CD4-positive, alpha-beta T cell treated with Interferon gamma for 1 hour (primary cell): ENCODE measurements at places on chromosomes 2 and 18.

GRCh38 chr2:172230889-172231401 is 128.2 kb upstream of the DLX2 start:
- no peak for DNase-seq

DNA sequence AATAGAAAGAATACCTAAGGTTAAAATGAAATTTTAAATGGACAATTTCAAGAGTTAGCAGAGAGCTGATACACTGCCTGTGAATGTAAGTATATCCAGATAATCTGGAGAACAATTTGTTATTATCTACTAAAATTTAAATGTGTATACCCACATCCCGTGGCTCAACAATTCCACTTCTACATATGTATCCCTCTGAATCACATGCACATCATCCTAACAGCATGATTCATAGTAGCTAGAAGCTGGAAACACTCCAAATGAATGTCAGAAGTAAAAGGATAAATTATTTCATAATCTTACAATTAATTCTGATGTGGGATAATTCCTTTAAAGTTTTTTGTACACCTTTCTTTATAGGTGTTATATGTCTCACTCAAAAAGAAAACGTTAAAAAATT is 87.9 kb downstream of the CNTNAP5 start:
- DNase-seq: no peak

GRCh38 chr2:229133155-229133772 is 137.8 kb downstream of the PID1 start:
- DNase-seq: no peak

DNA sequence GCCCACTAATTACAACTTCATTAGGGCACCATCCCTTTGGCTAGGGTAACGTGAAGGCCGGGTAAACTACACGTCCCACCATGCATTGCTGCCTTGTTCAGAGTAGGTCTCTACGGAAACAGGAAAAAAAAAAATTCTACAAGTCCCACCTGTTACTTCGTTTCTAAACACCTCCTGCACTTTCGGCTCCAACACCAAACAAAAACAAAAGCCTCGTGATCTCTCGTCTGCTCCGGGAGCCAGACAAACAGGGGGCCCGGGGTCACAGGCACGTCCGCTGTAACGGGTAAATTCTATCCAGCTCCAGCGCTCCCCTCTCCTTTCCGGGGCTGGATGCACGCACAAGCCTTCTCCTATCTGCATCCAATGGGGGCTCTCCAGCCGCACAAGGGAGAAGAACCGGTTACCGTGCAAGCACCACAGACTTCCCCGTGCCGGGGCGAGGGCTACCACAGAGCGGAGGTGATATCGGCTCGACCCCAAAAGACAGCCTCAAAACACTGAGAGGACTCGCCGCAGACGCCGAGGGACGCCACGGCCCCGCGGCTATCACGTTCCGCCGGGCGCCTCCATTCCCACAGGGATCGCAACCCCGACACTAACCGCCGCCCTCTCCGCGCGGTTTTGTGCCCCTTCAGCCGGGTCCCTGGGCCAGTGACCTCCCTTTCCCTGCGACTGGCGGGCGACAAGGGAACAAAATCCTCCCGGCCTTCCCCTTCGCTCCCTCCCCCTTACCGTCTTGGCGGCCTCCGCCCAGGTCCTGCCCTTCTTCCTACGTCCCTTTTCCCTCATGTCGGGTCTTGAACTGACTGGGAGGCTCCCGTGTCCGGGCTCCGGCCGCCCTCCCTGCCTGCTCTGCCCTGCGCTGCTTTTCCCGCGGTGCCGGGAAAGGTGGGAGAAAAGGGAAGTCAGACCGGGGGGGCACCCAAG is 591 bp downstream of the ASXL2 start:
- peak; percentile 59 for DNase-seq

- no peak for DNase-seq
Observed at GRCh38 chr18:40313030-40313642, 1641.9 kb upstream of the PIK3C3 start.

GRCh38 chr2:230830428-230830827 is 34.3 kb upstream of the ITM2C start:
- no peak for DNase-seq

- DNase-seq: no peak
Observed at GRCh38 chr2:169734169-169734847, 676 bp downstream of the KLHL23 start.

DNA sequence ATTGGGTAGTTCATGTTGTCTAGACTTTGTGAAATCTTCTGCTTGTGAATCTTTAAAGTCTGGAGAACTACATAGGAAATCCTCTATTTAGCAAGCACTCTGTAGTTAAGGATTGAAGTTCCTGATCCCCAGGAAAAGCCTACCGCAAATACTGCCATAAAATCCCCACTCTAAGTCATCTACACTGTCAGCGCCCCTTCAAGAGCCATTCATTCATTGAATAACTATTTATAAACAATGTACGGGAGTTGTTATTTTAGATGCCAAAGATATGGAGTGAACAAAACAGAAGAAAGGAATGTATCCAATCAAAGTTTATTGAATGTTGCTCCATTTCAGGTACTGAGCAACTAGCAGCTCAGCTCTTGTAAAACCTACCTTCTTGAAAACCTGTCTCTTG is 36.5 kb upstream of the SLC39A10 start:
- no peak for DNase-seq

- DNase-seq: no peak
Observed at GRCh38 chr2:215811003-215811402, 202.3 kb downstream of the MREG start.

DNA sequence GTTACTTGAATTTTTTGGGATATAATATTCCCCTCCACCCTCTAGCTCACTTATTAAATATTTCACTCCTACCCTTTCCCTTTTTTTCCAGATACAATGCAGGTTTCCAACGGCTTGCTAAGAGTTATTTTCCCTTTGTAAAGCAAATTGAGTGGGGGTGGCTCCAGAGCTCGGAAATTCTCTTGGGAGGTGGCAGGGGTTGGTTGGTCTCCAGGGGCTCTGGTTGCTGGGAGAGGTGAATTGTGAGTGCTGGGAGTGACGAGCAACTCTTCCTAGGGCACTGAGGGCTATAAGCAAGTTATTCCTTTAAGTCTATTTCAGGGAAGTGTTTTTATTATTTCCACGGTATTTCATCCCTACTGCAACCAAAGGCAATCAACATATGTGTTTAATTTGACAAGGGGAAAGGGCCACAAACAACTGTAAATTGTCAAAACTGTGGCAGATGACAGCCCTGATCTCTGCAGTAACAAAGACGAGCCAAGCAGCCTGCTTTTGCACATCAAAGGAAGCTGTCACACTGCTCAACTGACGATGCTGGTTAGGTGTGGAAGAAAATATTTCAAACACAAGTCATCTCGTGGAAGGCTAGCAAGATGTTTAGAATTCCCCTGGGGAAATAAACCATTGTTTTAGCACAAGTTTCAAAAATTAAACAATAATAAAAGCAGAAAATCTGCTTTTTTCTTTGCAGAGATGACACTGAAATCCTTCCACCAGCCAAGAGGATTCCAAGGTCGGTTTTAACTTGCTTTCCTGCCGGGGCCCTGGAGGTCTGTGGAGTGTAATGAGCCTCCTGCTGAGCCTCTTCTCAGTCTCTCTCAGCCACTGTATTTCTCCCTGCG is 34.8 kb upstream of the ASXL2 start:
- no peak for DNase-seq

GRCh38 chr2:6602471-6602870 is 263.2 kb downstream of the CMPK2 start:
- no peak for DNase-seq

GRCh38 chr2:165876712-165877111 is 76.9 kb downstream of the TTC21B start:
- DNase-seq: no peak

- no peak for DNase-seq
Observed at GRCh38 chr18:54254265-54254758, 15.0 kb upstream of the POLI start.

- no peak for DNase-seq
Observed at GRCh38 chr2:71951718-71952404, 195.8 kb downstream of the CYP26B1 start.

GRCh38 chr2:63484901-63485300 is 103.4 kb downstream of the WDPCP start:
- no peak for DNase-seq

- DNase-seq: no peak
Observed at GRCh38 chr2:19859565-19859964, 42.2 kb downstream of the TTC32 start.

DNA sequence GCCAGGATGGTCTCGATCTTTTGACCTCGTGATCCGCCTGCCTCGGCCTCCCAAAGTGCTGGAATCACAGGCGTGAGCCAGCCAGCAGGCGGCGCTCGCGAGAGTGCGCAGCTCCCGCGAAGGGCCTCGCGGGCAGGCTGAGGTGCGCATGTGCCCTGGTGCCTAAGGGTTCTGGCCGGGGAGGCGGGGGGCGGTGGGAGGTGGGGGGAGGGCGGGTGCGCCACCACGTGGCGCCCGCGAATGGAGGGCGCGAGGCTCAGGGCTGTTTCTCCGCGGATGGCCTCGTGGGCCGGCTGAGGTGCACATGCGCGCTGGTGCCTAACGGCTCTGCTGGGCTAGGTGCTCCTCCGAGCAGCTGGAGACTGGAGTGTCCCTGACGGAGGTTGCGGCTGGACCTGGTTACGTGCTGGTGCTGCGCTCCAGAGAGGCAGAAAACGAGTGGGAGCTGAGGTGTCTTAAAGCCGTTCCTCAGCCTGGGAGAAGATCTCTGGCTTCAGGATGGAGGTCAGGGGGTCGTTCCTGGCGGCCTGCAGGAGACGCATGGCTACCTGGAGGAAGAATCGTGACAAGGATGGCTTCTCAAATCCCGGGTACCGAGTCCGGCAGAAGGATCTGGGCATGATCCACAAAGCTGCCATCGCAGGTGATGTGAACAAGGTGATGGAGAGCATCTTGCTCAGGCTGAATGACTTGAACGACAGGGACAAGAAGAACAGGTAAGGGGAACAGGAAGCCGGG is at the start of gene ANKRD62:
Gene ANKRD62 (plus strand): TSS at position 324 of the 738 bp plus-strand sequence. CDS start 175 bp downstream, at position 499.
- DNase-seq: no peak

DNA sequence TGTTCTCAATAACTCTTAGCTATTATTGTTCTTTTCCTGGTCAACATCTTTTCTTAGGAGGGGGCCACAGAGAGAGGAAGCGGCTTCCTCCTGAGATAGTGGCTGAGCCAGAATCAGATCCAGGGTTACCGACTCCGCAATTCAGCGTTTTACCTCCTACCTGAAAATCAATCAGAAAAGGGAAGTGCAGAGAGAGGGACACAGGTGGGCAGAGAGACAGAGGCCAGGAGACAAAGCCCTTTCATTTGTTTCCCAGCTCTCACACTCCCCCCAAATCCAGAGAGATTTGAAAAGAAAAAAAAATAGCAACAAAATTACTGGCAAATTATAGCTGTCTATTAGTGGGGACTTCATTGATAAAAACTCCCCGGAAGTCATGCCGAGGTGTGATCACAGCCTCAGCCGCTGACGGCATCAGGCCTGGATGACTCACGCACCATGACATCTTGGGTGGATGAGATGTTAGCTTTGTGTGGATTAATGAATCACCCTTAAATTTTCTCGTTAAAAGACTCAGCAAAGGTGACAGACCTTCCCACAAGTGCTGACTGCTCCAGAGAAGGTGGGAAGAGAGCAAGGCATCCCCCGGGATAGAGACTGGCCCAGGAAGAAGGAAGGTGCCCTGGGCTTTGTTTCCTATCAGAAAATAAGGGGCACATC is 120.7 kb downstream of the LOXHD1 start:
- DNase-seq: peak; percentile 9

DNA sequence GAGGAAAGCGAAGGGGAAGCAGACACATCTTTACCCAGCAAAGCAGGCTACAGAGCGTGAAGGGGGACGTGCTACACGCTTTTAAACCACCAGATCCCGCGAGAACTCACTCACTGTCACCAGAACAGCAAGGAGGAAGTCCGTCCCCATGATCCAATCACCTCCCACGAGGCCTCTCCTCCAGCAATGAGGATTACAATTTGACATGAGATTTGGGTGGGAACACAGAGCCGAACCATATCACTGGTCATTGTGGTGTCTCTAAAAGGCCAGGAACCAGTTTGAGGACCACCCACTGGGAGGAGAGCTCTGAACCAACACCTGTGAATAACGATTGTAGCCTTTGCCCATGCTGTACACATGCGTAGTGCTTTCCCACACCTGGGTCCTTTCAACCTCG is 116.6 kb upstream of the FAM136A start:
- DNase-seq: no peak

GRCh38 chr2:203471323-203471722 is 63.8 kb downstream of the RAPH1 start:
- no peak for DNase-seq

- DNase-seq: peak; percentile 33
Observed at GRCh38 chr2:20326163-20326780, 24.4 kb downstream of the PUM2 start.

- DNase-seq: no peak
Observed at GRCh38 chr18:73087282-73087977, 219.6 kb upstream of the NETO1 start.

- no peak for DNase-seq
Observed at GRCh38 chr18:63120620-63121019, 198.9 kb downstream of the BCL2 start.

- DNase-seq: no peak
Observed at GRCh38 chr18:24825397-24825796, 365.0 kb downstream of the HRH4 start.

DNA sequence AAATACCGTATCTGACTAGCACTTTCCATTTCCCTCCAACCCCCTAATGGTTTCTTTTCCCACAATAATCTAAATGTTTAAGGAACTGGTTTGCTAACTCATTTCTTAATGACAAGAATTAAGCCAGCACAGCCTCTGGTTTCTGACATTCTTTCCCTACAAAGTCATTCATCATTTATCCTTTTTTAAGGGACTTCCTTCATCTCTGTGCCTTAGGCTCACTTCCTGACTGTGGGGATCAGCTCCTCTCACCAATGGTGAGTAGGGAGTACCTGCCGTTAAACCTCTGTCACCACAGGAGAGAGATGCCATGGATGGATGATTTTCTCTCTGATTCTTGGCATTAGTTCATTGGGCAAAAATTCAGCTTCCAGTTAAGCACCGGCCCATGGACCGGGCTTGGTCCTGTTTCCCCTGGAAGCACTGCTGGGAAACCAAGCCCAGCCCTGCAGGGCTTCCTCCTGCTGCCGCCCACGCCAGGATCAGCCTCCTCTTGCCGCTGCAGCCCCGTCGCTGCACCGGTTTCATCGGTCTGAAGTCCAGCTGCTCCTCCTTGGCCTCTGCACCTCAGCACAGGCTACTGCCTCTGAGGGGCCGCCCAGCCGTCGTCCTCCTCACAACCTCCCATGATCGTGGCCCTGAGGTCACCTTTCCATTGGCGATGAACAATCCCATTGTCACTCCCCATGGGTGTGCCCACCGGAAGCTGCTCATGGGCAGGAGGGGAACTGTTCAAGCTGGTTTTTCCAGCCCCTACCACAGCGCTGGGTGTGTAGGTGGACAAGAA is 64.0 kb upstream of the ZNF516 start:
- DNase-seq: no peak

GRCh38 chr2:196500686-196501431 is 138.7 kb upstream of the CCDC150 start:
- DNase-seq: no peak

DNA sequence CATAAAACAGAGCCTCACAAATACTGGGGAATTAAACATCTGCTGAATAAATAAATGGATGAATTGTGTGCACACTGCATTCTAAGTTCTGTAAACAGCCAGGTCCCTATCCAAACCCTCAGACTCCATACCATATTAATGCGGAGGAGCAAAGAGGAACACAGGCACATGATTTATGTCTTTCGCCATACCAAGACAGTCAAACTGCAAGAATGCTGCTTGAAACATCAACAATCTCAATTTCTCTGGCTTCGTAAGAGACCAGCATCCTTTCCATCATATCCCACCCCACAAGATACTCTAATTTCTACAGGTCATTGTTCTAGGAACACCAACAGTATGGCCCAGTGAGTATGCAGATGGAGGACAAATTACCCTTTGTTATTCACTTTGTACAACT is 15.0 kb downstream of the KANSL3 start:
- DNase-seq: no peak
